ENCODE measurements at places on chromosomes 3 and 15.

DNA sequence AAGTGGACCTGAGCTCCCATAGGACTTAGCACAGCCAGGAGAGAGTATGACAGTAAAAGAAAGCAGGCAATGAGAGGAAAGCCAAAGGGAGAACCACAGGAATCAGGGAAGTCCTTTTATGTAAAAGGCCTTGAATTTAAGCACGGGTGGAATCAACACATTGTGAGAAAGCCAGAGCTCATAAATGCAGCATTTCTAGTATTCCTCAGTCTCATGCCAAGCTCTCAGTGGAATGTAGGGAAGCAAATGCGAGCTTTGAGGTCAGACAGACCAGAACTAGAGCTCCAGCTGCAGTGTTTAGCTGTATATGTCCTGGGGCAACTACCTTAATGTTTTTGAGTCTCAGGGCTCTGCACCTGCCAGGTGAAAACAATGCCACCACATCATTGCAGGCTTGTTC is 132.1 kb upstream of the TRIM42 start:
- peak; percentile 21 for DNase-seq

- no peak for DNase-seq
These were observed 10.3 kb upstream of the ABHD10 start for GRCh38 chr3:111968319-111969054.

GRCh38 chr3:655824-656223 is 437.0 kb upstream of the CNTN6 start:
- DNase-seq, result no peak

- DNase-seq, result no peak
These were observed 435.5 kb upstream of the TGFBR2 start for GRCh38 chr3:30170681-30171438.

GRCh38 chr3:32850226-32850625 is 32.4 kb downstream of the TRIM71 start:
- DNase-seq, result no peak

- DNase-seq, result no peak
These were observed 246.1 kb downstream of the NFKBIZ start for GRCh38 chr3:102095383-102095782.

DNA sequence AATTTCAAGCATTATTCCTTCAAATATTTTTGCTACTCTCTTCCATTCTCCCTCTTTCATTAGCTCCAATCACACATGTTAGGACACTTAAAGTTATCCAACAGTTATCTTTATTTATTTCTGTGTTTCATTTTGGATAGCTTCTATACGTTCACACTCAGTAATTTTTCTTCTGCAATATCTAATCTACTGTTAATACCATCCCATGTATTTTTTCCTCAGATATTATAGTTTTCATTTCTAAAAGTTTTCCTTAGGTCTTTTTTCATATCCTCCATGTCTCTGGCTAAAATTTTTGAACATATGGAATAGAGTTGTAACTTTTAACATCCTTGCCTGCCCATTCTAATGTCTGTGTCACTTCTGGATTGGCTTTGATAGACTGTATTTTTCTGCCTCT is 73.4 kb downstream of the CTNNB1 start:
- no peak for DNase-seq

DNA sequence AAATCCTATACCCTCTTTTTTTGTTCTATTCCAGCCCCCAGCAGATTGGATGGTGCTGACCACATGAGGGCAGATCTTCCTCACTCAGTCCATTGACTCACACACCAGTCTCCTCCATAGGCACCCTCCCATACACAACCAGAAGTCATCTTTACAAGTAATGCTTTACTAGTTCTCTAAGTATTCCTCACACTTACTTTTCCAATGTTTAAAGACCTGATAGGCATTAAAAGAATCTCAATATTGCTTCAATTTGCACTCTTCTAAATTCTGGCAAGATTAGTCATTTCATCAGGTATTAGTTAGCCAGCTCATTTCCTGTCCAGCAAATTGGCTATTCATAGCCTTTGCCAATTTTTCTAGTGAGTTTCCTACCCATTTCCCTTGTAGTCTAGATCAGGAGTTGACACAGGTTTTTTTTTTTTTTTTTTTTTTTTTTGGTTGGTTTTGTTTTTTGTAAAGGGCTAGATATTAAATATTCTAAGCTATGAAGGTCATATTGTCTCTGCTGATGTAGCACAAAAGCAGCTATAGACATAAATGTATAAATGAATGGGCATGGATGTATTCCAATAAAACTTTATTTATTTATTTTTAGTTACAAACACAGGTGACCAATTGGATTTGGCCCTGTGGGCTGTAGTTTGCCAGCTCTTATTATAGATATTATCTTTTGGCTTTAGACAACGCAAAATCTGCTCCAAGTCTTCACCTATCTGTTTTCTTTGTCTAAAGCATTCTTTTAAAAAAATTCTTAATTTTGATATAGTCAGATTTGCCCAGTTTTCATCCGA is 76.1 kb downstream of the ABHD5 start:
- DNase-seq, result no peak

DNA sequence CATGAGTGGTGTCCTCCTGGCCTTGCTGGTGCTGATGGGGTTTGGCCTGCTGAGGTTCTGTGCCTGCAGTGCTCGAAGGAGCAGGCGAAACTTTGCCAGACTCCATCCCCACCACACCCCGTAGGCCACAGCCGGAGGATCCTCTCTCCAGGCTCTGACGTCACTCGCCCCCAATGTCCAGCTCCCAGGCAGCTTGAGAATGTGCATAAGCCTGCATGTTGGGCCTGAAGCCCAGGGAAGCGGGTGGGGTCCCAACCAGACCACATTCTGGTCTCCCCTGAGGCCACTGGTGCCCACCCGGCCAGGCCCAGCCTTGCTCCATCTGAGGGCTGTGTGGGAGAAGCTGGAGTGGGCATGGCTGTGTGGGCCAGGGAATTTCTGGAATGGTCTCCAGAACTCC is 109.8 kb downstream of the ASB7 start:
- no peak for DNase-seq

DNA sequence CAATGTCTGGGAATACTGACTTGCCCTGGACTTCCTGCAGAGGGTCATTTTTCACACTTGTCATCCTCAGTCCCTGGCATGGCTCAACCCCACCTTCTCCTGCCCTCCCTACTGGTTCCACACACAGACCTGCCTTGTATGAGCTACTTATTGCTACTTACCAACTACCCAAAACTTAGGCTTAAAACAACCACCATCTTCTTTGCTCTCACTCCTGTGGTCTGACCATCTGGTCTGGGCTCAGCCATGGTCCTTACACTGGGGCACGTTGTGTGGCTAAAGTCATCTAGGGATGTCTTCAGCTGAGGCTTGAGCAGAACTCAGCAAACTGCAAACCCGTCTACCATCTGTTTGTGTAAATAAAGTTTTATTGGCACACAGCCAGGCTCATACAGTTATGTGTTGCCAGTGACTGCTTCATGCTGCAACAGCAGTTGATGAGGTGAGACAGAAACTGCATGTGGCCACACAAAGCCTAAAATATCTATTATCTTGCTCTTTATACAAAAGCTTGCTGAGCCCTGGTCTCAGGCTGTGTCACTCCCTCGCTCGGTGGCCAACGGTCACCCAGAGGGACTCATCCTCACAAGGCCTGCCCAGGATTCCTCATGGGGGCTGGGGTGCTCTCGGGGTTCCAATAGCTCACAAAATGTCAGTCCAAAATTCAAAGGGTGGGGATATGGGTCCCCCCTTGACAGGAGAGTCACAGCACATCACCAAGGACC is 43.5 kb downstream of the KLF15 start:
- DNase-seq, result no peak

GRCh38 chr3:196645897-196646665 is 6.6 kb downstream of the NRROS start:
- no peak for DNase-seq

GRCh38 chr3:151962912-151963311 is 89.5 kb downstream of the SUCNR1 start:
- DNase-seq, result no peak

GRCh38 chr3:68893600-68894239 is 38.6 kb downstream of the TAFA4 start:
- DNase-seq, result peak; percentile 19

DNA sequence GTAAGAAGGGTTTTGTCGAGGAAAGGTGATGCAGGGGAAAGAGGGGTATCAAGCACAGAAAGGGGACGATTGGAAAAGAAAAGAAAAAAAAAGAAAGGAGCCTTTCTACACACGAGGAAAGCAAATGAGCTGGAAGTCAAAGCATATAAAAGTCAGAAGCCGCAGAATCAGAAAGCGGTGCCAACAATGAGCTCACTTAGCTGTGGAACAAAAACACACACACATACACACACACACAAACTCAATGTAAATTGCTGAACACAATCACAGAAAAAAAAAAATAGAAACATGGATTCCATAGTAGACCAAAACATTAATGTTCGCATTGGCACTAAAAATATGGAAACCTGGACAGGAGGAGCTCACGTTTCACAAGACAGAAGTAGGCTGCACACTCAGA is 63.4 kb upstream of the FEZF2 start:
- DNase-seq, result no peak

GRCh38 chr3:193470710-193471109 is 84.0 kb downstream of the ATP13A4 start:
- DNase-seq, result no peak

DNA sequence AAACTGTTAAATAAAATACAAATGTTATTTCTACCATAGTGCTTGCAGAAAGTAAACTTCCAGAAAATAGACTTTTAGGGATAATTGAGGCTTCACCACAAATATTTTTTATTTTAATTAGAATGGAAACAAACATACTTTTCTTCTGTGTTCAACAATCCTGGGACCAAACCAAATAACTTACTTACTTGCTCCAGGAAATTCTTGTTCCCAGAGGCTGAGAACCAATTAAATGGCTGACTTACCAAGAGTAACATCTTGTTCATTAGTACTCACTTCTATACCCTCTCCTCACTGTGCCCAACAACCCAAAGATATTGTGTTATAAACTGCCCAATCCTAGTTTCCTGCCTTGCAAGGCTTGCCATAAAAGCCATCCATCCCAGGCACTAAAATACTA is 172.2 kb upstream of the PFN2 start:
- no peak for DNase-seq

DNA sequence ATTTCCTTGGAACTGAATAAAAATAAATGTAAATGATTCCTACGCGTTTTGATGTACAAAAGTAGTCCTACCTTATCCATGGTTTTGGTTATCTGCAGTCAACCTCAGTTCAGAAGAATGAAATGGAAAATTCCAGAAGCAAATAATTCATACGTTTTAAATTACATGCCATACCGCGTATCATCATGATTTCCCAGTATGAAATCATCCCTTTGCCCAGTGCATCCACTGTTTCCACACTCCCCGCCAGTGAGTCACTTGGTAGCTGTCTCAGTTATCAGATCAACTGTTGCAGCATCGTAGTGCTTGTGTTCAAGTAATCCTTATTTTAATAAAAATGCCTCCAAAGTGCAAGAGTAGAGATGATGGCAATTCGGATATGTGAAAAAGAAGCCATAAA is 9.1 kb upstream of the MFSD1 start:
- peak; percentile 82 for DNase-seq

- no peak for DNase-seq
These were observed 219.5 kb upstream of the MDFIC2 start for GRCh38 chr3:70531838-70532489.

Data from stromal cell of bone marrow (primary cell).